Activated T-helper 17 cell treated with anti-CD3 and anti-CD28 coated beads, Interleukin-2, amount 50 U/mL, for 72 hours (primary cell): ENCODE measurements at places on chromosomes 7 and 10. TPM values are rescaled to one million over a fixed set of nuclear protein-coding genes. Genes with fewer than 3 reads are reported as not detected.

Gene SLC29A3
- 2.7 TPM for total RNA-seq

Gene NRCAM
- not detected for total RNA-seq

Gene UNCX
- not detected for total RNA-seq

Gene CEP55
- 73.8 TPM for total RNA-seq

Gene LRRD1
- total RNA-seq: 0.19 TPM

Gene ACHE
- not detected for total RNA-seq

Gene CLIP2
- total RNA-seq: 0.93 TPM

Gene FBXW4
- 41.6 TPM for total RNA-seq

Gene NUTM2E
- not detected for total RNA-seq

Gene STN1
- 41.9 TPM for total RNA-seq

Gene CPXM2
- total RNA-seq: not detected

Gene LIPN
- not detected for total RNA-seq

Gene IGF2BP3
- total RNA-seq: 0.42 TPM

Gene RNLS
- total RNA-seq: 2.1 TPM
